ENCODE measurements at places on chromosomes 3 and 15.

DNA sequence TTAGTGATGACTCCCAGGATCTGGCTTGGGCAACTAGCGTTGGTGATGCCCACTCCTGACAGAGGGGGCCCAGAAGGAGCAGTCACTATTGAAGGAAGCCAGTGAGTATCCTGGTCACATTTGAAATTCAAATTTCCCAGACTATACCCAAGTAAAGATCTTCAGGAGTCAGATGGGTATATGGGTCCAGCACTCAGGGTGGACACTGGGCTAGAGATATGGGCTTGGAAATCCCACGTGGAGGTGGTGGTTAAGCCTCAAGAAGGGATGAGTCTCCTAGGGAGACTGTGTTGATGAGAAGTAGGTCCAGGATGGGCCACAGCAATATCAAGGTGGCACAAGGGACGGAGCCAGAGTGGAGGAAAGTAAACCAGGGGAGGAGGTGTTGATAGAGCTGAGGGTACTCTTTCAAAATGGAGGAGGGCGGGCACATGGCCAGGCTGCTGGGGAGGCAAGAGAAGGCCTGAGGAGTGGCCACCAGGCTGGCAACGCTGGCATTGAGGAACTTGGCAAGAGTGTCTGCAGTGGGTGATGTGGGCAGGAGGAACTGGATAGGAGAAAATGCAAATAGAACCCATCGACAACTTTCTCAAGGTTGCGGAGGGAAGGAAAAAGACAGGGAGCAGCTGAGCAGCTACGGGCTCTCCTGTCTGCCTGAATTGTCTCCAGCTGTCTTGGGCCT lies 3.7 kb upstream of the SLCO2A1 start:
- no peak for DNase-seq

DNA sequence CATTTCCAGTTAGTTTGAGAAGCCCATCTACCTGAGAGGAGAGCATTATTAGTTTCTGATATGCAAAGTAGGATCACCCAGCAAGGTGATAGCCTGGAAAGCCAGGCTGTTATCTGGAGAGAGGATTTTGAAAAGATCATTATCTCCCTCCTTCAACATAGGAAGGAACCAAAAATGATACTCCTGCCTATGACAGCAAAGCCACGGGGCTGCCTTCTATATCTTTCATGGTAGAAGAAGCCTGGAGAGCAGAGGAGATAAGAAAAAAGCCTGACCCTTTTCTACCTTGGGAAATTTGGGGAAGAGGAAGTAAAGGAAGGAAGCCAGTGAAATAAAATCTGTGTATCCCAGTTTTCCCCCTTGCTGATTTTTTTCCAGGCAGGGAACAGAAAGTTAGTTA lies 205.5 kb downstream of the MFSD1 start:
- DNase-seq, result no peak

DNA sequence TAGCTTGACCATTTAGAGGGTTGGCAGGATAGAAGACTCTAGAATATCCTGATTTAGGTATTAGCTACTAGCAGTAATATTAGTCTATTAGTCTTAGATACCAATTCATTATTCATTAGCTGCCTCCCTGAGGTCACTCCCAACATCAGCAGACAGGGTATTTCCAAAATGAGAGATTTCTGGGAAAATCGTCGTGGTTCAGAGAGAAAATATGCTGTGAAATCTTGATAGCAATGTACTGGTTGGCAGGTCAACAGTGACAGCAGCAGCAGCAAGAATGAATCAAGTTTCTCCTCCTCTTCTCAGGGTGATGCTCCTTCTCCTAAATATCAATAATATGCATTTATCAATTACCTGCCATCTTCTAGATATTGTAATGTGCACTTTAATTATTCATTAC lies 41.3 kb upstream of the ROBO1 start:
- no peak for DNase-seq

DNA sequence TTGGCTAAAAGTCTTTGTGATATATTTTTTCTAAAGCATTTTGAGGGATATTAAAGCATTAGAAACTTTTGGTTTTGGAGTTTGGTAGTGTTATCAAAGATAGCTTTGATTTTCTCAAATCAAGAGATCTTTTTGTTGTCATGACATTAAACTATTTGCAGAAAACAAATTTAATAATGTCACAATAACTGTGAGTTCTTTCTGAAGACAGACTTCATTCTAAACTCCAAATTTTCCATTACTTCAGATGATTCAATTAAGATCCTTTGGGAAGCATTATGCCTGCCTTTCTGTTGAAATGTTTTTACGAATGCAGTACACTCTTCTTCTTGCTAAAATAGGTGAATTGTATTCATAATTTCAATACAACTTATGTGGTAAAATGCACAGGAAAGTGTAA lies 145.4 kb downstream of the ALCAM start:
- DNase-seq, result no peak
